ENCODE measurements at places on chromosomes 7 and 10.

DNA sequence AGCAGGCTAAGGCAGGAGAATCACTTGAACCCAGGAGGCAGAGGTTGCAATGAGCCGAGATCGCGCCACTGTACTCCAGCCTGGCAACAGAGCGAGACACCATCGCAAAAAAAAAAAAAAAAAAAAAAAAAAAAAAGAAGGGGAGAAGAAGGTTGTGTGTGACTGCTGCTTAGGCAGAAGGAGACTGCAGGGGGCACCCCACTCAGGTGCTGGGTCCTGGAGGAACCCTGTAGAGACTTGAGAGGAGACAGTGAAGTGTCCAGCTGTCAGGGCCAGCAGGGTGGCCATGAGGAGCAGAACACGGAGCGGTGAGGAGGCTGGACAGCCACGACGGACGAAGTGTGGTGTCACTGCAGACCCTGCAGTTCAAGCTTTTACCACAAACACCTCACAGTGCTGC lies 99.0 kb upstream of the NMT2 start:
- peak; percentile 37 for DNase-seq

GRCh38 chr10:11097686-11098085 lies 80.0 kb downstream of the CELF2 start:
- DNase-seq, result no peak

DNA sequence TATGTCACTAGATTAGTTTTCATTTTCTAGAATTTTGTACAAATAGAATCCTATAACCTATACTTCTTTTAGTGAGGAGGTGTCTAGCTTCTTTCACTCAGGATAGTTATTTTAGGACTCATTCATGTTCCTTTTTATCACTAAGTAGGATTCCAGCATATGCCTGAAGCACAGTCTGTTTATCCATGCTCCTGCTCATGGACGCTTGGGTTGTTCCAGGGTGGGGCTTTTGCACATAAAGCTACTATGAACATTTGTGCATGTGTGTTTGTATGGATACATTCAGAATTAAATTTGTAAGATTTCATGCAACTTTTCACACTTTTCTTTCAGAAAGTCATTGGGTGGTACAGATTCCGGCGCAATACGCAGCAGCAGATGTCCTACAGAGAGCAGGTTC lies 24.6 kb downstream of the ABRAXAS2 start:
- DNase-seq, result no peak

- DNase-seq, result no peak
Observed at GRCh38 chr7:18235819-18236218, 208.2 kb upstream of the PRPS1L1 start.

- DNase-seq, result peak; percentile 96
Observed at GRCh38 chr7:47342296-47343060, 239.4 kb downstream of the TNS3 start.

DNA sequence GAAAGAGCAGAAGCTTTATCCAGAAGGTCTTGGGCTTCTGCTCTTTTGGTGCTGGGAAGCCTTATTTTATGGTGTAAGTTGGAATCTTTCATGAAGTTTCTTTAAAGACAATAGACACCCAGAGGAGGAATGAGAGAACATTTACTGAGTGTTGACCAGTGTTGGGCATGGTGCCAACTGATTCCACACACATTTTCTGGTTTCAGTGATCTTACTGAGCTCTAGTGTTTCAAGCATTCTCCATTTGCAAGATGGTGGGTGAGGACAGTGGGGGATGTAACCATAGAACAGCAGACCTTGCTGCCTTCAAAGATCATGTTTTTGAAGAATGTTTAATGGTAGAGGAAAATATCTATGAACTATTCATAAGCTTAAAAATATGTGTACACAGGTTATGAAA lies 114.6 kb downstream of the LRMDA start:
- no peak for DNase-seq

GRCh38 chr7:31007634-31008033 lies 43.9 kb downstream of the GHRHR start:
- no peak for DNase-seq

GRCh38 chr7:2978408-2978807 lies 65.3 kb downstream of the CARD11 start:
- DNase-seq, result no peak

- no peak for DNase-seq
Observed at GRCh38 chr7:10085231-10085630, 888.4 kb upstream of the PHF14 start.

DNA sequence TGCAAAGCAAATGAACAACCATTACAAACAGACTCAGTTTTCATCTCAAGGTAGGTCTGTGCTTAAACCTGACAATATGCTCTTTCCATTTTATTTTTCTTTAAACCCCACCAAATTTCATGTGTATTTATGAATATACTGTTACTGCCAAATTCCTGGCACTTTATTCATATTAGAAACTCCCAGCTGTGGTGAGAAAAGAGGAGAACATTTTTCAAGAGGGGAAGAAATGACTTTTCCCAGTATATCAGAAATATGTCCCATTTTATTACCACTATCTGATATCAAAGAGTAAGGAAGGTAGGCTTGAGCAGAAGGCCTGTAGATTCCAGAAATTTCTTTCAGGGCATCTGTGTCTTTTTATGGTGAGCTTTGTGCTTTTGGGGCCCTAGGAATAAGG lies 189.6 kb downstream of the ADAM12 start:
- no peak for DNase-seq

- no peak for DNase-seq
Observed at GRCh38 chr7:32916006-32916405, 24.4 kb upstream of the KBTBD2 start.

GRCh38 chr10:50316695-50317648 lies 65.7 kb upstream of the ASAH2 start:
- DNase-seq, result no peak

All from hematopoietic multipotent progenitor cell treated with erythropoietin and hydrocortisone succinate and interleukin-3 and kit ligand, for 8 days (in vitro differentiated cells).